Dermis microvascular lymphatic vessel endothelial cell (primary cell): ENCODE measurements at places on chromosomes 13 and 19. TPM values are rescaled to one million over a fixed set of nuclear protein-coding genes. Genes with fewer than 3 reads are reported as not detected.

GRCh38 chr19:45104658-45105349 lies 11.8 kb downstream of the PPP1R37 start:
- no peak for DNase-seq

DNA sequence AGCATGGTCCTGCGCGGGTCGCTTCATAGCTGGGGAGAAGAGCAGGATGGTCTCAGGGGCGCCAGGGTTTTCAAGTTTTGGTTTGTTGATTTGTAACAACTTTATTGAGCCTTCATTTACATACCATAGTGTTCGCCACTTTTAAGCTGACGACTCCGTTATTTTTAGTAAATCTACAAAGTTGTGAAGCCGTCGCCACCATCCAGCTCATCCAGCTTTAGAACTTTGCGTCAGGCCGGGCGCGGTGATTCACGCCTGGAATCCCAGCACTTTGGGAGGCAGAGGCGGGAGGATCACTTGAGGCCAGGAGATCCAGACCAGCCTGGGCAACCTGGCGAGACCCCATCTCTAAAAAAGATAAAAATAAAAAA lies 404 bp downstream of the C19orf44 start:
- DNase-seq = no peak

DNA sequence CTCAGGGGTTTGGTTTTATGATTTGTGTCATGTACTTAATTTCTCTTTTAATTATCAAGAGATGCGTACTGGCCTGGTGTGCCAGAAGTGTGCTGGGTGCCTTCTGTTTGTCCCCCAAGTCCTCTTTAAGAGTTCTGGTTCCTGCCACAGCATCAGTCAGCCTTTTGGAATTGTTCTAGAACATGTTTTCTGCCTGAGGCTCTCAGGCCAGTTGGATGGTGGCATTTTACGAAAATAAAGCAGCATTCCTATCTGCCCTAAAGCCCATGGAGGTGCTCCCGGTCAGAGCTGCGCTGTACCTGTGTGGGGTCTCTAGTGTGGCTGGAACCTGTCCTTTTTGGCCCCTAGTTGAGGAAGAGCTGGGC lies 54.1 kb downstream of the TSSK6 start:
- no peak for DNase-seq

DNA sequence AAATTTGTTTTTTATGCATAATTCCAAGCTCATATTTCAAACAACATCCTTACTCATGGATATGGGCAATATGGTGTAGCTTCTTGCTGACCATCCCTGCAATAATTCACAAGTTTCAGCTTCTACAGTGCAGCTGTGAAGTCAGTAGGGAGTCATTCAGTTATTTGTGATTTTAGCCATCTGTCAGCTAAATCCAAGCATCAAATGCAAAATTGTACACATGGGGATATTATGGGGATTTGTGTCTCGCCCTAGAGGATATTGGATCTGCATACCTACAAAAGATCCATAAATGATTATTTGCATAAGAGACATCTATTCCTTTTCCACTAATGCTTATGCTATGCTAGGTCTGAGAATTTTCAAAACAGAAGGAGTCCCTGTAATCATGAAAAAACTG lies 217.9 kb upstream of the SLITRK5 start:
- DNase-seq = no peak

DNA sequence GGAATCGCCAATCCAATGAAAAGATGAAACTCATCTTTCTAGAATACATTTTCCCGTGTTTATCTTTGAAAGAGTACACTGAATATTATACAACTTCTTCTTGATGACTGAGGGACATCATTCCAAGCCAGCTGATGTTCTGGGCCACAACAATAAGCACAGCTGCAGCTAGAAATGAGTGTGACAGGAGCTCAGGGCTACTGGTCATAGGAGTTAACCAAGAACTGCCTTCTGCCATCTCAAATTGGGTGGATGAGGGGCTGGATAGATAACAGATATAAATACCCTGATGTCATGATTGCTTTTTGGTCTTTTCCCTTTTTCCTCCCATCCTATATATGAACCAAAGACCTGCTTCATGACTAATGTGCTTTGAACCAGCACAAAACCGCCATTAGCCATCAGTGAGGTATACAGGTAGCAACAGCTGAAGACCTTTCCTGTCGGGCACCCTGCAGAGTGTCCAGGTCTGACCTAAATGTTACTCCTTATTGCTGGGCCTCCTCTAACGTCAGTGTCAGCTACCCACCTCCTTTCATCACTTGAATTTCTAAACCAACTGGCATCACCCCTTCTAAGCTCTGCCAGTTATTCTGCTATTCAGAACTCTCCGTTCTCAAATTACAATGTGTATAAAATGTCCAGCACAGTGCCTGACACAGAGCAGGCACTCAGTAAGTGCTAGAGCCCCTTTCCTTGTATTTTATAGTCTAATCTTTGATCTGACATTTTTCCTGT lies 178.2 kb downstream of the ENOX1 start:
- no peak for DNase-seq

GRCh38 chr19:17448131-17448967 lies at the start of gene TMEM221:
Gene TMEM221, minus strand, starts transcription at chr19:17448668. Its CDS starts 206 bp downstream, at chr19:17448462.
- DNase-seq = peak; percentile 19

GRCh38 chr19:16016226-16017137 lies 59.8 kb upstream of the TPM4 start:
- DNase-seq = no peak

DNA sequence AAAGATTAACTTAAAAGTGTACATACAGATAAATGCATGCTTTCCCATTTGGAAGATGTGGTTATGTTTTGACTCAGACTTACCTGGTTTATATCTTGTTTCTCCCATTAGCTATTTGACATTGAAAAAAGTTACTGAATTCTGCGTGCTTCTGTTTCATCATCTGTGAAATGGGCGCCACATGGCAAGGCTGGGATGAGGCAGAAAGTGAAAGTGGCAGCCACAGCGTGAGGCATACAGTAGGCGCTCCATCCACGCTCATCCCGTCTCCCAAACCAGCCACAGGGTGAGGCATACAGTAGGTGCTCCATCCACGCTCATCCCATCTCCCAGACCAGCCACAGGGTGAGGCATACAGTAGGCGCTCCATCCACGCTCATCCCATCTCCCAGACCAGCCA lies 14.0 kb upstream of the TMEM255B start:
- DNase-seq = no peak

DNA sequence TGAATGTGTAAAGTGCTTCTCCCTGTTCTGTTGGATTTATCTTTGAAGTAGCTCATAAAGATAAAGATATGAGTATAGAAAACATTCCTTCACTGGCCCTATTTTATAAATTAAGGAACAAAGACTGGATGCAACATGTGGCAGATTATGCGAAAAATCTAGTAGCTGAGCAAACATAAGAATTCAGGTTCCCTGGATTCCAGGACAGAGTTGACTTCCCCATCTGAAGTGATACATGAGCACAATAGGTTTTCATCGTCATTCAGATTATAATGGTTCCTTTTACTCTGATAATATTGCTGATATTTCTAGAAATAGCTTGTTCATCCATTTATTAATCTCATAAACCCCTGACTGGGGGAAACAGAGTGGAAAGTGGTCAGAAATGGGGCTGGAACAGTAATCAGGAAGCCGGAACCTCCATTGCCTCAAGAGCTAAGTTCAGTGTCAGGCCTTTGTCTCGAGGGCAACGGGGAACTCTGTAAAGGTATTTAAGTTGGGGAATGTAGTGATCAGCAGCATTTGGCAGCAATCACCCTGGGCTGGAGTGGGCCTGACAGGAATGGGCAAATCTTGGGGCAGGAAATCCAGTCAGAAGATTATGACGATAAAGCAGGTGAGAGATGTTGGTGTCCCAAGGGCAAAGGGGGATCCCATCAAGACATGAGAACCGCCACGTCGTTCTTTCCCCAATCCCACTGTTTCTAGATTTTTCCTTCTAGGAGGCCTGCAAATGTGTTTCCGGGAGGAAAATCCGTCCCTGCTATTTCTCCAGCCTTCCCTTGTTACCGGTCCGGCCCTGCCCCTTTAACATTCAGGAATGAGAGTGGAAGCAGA lies 232.5 kb upstream of the SERP2 start:
- DNase-seq = no peak

DNA sequence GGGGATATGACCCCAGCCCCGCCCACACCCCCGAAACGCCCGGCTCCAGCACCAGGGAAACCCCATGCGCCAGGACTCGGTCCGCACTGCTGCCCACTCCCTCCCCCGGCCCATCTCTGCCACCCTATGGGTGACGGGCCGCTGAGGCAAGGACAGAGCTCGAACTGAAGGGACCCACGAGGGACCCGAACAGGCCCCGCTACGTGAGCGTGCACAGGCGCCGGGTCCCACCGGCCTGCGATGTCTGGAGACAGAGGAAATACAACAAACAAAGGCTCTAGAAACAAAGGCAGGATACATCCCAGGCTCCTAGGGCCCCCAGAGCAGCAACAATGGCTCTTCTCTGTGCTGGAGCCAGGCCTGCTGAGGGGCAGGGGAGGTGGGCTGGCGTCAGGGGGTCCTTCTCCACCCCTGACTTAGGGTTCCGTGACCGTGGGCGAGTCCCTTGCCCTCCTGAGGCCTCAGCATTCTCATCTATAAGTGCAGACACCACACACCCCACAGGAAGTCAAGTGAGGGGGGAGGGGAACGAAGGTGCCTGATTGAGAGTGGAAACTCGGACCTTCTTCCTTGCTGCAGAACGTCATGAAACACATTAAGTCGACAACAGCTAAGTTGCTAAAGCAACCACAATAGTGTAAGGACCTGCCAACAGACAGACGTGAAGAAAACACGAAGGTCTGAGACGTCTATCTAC lies 3.1 kb downstream of the ABHD17A start:
- DNase-seq = peak; percentile 62

GRCh38 chr19:44447916-44448674 lies at the start of gene ZNF229:
Gene ZNF229, minus strand, starts transcription at chr19:44448472. Its CDS starts 5,625 bp downstream, at chr19:44442847.
- DNase-seq = peak; percentile 43

DNA sequence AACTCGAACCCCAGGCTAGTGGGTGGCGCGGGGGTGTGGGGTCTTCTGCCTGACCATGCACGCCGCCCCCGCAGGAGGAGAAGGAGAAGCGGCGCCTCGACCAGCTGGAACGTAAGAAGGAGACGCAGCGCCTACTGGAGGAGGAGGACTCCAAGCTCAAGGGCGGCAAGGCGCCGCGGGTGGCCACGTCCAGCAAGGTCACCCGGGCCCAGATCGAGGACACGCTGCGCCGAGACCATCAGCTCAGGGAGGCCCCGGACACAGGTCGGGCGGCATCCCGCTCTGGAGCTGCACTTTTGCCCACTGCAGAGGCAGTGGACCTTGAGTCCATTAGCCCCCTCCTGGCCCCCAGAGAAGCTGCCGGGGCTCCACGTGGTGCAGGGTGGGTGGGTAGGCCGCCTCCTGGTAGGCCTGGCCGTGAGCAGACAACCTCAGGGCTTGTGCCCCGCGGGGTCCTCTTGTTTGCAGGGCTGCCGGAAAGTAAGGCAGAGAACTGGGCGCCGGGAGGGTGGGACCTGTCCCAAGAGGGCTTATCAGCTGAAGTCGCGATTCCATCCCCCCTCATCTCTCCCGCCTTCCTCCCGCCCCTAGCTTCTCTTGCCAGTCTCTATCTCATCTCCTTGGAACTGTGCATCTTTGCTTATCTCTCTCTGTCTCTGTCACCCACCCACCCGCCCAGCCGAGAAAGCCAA lies 9.9 kb downstream of the CCDC124 start:
- no peak for DNase-seq

GRCh38 chr13:84997858-84998257 lies 801.4 kb downstream of the SLITRK6 start:
- DNase-seq = no peak

DNA sequence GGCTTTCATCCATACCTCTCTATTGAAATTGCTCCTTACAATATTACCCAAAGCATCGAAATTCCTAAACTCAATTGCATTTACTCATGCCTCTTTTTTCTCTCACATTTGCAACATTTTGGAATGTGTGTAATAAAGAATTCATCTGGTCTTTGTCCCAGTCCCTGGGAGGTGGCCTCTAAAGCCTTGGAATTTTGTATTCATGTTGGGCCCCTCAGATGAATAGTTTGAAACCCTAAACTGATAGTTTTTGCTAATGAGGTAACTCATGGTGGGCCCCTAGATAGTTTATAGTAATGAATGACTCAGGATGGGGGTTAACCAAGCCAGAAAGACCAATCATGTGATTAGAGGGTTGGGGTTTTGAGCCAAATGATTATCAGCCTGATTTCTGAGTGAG lies 490.4 kb downstream of the DIAPH3 start:
- DNase-seq = no peak

GRCh38 chr13:25169356-25169755 lies 2.7 kb downstream of the AMER2 start:
- no peak for DNase-seq

DNA sequence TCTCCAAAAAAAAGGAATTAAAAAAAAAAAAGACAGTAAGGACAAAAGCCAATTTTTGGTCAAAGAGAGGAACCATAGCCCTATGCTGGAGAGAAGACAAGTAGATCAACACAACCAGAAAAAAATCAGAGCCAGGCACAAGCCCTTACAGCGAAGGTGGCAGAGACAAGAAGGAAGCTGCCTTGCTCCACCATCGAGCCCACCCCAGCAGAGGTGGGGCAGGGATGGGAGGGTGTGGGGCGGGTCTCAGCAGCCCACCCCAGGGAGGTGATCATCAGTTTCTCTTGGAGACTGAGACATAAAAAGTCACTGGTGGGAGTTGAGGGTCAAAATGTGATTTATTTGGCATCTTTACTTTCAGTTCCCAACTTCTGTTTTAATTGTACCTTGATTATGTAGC lies 332.4 kb downstream of the FOXO1 start:
- DNase-seq = no peak

- no peak for DNase-seq
Measured at GRCh38 chr19:29245215-29245614, 32.3 kb upstream of the UQCRFS1 start.

GRCh38 chr13:89568746-89569145 lies 1778.7 kb upstream of the MIR17HG start:
- no peak for DNase-seq

DNA sequence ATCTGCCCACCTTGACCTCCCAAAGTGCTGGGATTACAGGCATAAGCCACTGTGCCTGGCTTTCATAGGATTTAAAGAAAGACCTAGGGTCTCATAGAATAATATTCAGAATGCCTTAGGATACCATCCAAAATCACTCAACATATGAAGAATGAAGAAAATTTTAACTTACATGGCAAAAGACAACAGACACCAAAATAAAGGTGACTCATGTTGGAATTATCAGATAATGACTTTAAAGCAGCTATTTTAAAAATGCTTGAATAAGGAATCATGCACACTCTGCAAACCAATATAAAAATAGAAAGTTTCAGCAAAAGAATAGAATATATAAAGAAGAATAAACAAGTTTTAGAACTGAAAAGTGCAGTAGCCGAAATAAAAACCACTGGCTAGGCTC lies 29.3 kb downstream of the ZNF566 start:
- no peak for DNase-seq

DNA sequence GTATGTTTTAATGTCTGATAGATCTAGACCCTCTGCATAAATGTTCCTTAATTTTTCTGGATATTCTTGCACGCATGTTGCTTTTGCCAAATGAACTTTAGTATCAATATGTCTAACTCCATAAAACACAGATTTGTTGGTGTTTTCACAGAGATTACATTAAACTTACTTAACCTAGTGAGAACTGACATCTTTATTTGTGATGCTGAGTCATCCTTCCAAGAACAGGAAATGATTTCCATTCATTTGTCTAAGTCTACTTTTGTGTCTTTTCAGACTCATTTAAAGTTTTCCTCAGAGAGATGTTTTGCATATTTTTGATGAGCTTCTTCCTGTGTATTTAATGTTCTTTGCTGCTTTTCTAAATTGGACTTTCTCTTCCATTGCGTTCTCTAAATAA lies 184.0 kb downstream of the SLC7A1 start:
- no peak for DNase-seq

- no peak for DNase-seq
Measured at GRCh38 chr19:12667731-12668302, 1.2 kb downstream of the WDR83 start.

- DNase-seq = no peak
Measured at GRCh38 chr13:75796825-75797224, 160.7 kb downstream of the LMO7 start.

Gene DNAAF3
- total RNA-seq = 0.26 and 0.38 TPM in 2 replicates

Gene CCL25
- total RNA-seq = not detected in 2 replicates

Gene HS6ST3
- under 0.01 TPM in 2 replicates for total RNA-seq
